KBM-7 (cell line): ENCODE measurements at places on chromosomes 16 and 17.

DNA sequence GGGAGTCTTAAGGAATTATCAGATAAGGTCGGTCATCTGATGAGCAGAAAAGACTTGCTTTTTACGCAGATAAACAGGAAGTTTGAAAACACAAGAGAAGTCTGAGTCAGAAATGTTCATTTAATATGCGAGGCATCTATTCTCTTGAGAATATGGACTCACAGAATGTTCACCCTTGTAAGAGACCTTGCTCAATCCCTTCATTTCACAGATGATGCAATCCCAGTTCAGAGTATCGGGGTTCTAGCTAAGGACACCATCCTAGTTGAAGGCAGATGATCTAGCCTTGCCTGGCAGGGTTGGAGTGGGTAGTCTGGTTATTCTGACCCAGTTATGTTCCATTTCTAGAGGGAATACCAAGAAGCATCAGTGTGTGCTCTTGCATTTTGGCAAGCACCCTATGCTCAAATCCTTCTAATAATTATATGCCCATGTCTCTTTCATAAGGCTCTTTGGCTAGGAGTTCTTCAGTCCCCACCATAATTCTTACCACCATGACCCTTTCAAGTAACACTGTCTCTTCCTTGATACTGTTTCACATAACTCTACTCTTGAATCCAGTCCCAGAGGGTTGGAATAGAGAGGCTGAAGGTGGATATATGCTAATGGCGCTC, 42.5 kb downstream of the YPEL2 start:
- no peak for DNase-seq

GRCh38 chr17:59616253-59616920, 3.3 kb upstream of the CLTC start:
- no peak for DNase-seq

GRCh38 chr17:2847381-2848333, 51.4 kb downstream of the RAP1GAP2 start:
- peak; percentile 83 for DNase-seq

DNA sequence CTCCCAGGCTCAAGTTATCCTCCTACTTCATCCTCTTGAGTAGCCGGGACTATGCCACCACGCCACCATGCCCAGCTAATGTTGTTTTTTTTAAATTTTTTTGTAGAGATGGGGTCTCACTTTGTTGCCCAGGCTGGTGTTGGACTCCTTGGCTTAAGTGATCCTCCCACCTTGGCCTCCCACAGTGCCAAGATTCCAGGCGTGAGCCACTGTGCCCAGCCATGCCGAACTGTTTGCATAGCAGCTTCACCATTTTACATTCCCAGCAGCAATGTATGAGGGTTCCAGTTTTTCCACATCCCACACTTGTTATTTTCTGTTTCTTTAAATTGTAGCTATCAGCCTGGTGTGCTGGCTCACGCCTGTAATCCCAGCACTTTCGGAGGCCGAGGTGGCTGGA, 2.2 kb upstream of the CTRB1 start:
- DNase-seq: no peak

DNA sequence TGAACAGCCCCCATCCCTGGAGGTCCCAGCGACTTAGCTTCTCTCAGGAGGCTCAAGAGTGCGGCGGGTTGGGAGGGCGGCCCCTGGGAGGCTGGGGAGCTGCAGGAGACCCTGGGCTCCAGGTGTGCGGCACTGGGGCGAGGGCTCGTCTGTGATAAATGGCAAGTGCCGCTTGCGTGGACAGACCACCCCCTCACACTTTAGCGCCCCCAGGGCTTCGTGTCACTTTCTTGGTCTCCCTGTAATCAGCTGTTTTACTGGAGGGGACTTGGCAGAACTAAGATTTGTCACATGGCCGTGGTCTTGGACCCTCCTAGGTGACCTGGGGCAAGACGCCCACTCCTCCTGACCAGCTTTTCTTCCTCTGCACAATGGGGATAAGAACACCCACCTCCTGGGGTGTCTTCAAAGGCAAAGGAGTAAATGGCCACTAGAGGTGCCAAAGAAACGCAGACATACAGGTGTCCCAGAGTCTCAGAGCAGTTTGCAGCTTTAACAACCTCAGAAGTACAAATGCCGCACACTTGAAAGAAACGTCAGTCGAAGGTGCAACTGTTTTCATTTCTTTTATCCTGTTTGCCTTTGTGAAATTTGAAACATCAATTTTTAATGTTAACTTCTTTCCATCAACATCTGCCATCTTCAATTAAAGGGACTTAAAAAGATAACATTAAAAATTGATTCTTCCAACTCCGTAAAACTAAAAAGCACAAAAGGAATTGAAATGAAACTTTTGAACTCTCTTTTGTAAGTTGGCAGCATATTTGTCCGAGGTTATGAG, 946 bp downstream of the OSGIN1 start:
- peak; percentile 46 for DNase-seq

- DNase-seq: no peak
Measured at GRCh38 chr16:8935989-8936388, 27.7 kb downstream of the USP7 start.

GRCh38 chr16:27241658-27242057, 26.9 kb downstream of the NSMCE1 start:
- DNase-seq: no peak

DNA sequence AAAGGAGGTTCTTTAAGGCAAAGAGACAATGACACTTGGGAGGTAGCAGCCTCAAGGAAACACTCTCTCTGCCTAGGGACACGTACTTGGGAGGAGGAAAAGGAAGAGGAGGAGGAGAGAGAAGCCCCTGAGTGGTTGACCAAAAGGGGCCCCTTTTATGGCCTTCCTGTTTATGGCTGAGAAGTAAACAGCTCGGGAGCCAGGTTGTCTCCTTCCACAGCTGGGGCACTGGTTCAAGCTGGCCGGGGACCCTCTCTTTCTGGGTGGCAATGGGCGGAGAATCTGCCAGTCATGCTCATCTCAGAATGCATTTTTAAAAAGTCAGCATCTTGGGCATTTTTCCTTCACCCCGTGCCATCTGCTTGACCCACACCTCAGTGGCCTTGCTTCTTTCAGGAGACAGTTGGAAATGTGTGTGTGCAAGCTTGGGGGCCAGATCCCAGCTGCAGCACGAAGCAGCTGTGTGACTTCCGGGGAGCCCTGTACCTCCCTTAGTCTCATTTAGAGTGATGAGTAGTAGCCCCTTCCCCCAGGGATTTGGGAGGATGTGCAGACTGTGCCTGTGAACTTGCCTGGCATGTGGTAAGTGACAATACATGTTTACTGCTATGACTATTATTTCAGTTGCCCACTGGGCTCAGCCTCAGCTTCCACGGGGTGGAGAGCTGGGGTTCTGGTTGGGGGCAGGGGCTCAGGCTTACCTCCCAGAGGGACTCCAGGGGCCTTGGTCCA, 33.8 kb upstream of the SALL1 start:
- DNase-seq: no peak

GRCh38 chr17:78697554-78698343, 84.3 kb downstream of the CYTH1 start:
- peak; percentile 18 for DNase-seq

DNA sequence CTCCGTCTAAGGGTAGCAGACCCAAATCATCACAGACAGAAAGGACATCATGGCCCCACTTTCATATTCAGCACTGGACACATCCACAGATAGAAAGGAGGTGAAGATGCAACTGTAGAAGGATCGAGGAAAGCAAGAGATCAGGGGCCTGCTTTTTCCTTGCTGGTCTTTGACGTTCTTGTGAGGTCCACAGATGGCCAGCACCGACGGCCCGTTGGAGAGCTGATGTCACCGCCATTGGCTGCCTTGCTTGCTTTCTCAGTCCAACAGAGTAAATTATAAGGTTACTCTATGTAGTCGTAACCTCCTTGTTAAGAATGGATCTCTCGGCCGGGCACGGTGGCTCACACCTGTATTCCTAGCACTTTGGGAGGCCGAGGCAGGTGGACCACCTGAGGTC, 5.1 kb upstream of the RBFOX3 start:
- DNase-seq: no peak

- DNase-seq: no peak
Measured at GRCh38 chr17:41656249-41657023, 32.1 kb upstream of the KRT17 start.

GRCh38 chr17:38690386-38690785, 14.7 kb upstream of the MLLT6 start:
- DNase-seq: no peak

GRCh38 chr16:75208242-75208825, 1.4 kb upstream of the CTRB2 start:
- DNase-seq: no peak

DNA sequence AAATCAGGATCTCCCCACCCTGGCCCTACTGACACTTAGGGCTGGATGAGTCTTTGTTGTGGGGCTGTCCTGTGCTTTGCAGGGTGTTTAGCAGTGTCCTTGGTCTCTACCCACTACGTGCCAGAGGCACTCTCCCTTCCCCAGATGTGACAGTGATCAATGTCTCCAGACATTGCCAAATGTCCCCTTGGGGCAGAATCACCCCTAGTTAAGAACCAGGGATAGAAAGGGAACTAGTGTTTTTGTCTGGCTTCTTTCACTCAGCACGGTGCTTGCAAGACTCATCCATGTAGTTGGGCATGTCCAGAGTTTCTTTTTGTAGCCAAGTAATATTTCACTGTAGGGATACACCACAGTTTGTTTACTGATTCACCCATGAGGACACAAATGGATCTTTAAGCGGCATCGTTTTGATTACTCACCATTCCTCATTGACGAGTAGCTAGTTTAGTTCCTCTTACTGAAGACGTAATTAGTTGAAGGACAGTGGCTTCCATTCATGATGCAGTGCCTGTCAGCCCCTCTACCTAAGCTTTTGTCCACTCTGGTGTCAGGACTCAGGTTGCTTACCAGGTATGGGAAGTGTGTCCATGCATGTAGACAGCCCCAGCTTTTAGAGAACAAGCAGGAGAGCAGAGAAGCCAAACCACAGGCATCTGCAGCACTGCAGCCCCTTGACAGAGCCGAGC, 26.0 kb upstream of the ITGB4 start:
- DNase-seq: no peak

GRCh38 chr17:70375406-70375805, 206.1 kb downstream of the KCNJ2 start:
- DNase-seq: no peak

- no peak for DNase-seq
Measured at GRCh38 chr17:7258731-7259554, 3.3 kb downstream of the CLDN7 start.

DNA sequence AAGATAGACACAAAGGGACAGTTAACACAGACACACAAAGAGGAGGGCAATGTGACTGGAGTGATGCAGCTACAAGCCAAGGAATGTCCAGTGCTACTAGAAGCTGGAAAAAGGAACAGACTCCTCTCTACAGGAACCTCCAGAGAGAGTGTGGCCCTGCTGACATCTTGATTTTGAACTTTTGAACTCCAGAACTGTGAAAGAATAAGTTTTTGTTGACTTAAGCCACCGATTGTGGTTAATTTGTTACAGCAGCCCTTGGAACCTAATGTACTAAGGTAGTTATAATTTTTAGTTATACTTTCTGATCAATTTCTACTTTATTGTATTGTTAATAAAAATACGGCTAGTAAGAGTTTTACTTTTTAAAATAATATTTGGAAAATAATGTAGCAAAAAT, 129.1 kb downstream of the MYO1D start:
- no peak for DNase-seq

DNA sequence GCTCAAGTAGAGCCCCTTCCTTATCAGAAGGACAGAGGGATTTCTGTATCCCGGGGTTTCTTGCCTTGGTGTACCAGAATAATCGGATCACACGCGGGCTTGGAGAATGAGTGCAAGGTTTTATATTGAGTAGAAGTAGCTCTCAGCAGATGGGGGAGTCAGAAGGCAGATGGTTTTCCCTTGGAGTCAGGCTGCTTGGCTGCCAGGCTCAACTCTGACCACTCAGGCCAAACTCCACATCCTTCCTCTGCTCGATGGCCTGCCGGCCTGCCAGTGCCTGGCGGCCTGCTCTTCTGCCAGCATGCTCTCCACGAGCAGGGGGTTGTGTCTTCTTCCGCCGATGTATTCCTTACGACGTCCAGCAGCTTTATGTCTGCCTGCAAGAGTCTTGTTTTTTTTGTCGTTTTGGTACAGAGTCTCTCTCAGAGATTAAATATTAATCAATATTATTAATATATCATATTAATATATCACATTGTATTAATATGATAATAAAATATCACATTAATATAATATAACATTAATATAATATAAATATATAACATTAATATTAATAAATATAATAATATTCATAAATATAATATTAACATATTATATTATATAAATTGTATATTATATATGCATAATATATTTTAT, 229.2 kb upstream of the WSCD1 start:
- no peak for DNase-seq

DNA sequence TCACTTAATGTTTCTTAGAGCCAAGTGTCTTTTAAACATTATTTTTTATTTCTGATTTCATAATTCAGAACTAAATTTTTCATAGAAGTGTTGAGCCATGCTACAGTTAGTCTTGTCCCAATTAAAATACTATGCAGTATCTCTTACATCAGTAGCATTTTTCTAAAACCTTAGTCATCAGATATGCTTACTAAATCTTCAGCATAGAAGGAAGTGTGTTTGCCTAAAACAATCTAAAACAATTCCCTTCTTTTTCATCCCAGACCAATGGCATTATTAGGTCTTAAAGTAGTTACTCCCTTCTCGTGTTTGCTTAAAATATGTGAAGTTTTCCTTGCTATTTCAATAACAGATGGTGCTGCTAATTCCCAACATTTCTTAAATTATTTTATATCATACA, 13.6 kb upstream of the BCAS3 start:
- DNase-seq: no peak

DNA sequence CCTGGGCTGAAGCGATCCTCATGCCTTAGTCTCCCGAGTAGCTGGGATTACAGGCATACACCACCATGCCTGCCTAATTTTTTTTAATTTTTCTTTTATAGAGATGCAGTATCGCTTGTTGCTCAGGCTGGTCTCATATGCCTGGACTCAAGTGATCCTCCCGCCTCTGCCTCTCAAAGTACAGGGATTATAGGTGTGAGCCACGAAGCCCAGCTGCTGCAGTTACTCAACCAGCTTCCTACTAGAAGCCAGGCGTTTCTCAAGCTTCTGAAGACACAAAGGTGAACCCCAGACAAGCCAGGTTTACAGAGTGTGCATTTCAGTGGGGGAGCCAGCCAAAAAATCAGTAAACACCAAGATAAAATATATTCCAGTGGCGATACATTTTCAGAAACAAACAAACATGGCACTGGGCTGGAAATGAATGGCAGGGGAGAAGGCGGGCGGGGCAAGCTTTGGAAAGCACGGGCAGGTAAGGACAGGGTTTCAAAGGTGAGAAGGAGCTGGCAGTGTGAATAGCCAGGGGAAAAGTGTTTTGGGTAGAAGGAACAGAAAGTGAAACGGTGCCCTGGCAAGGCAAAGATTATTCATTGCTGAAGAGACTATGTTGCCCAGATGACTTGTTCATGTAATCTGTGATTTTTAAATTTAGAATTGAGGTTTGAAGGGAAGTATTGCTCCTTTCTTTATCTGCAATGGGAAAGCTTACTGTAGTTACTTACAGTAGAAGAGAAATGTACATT, 471.1 kb downstream of the WWOX start:
- no peak for DNase-seq

DNA sequence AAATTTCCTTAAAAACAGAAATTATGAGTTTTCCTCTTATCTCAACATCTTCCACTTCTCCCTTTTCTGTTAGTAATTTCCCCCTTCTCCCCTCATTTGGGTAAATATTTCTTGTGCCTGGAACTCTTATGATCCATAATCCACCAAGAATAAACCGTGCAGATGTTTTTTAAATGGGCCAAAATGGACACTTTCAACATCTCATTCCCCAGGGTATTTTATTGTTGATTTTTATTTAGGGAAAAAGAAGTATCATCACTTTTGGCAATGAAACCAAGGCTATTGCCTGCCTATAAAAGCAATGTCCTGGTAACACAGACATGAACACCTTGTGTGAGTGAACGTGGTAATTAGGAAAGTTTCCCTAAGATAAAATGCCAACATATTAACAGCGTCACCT, 54.6 kb downstream of the IRX6 start:
- no peak for DNase-seq
